ENCODE measurements at places on chromosomes 3 and 15. TPM values are rescaled to one million over a fixed set of nuclear protein-coding genes. Genes with fewer than 3 reads are reported as not detected.

DNA sequence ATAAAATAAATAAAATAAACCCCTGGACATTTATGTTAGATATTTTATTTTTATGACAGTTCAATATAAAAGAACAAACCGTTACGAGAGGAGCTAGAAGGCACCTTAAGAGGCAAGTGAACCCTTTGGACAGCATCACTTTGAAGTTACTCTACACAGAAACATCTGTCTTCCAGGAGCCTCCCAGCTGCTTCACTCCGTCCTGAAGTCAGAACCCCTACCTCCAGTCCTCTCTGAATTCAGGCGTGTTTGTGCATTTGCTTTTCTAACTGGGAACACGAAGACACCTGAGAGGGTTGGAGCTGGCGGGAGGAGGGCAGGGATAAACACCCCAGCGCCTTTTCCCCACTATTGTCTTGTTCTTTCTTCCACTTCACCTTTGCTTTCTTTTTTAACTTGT is 46.2 kb downstream of the CMTM7 start:
- peak overlapping the region; percentile 25 for H3K27ac ChIP-seq
- no peak overlapping the region for H3K4me3 ChIP-seq
- no peak for DNase-seq
- peaks cover 75% of the 10 kb centered on the region for H3K4me1 ChIP-seq
- peaks cover 9% of the 10 kb centered on the region for H3K36me3 ChIP-seq

Gene NBEAL2
- 114 TPM for total RNA-seq

Gene ANXA2
- 132 TPM for total RNA-seq

- H3K4me1 ChIP-seq, result no peaks in the 10 kb centered on the region
- H3K4me3 ChIP-seq, result no peak overlapping the region
- H3K27ac ChIP-seq, result no peak overlapping the region
Observed at GRCh38 chr15:26804063-26804804, 31.4 kb upstream of the GABRB3 start.

- no peak overlapping the region for H3K4me3 ChIP-seq
- H3K4me1 ChIP-seq, result peaks cover 5% of the 10 kb centered on the region
- DNase-seq, result no peak
- H3K27ac ChIP-seq, result no peak overlapping the region
- peaks cover 45% of the 10 kb centered on the region for H3K36me3 ChIP-seq
Observed at GRCh38 chr15:61951949-61952348, 108.3 kb downstream of the VPS13C start.

GRCh38 chr3:110753516-110753915 is 318.1 kb upstream of the NECTIN3 start:
- no peak overlapping the region for H3K4me3 ChIP-seq
- DNase-seq, result no peak
- H3K4me1 ChIP-seq, result no peaks in the 10 kb centered on the region
- no peak overlapping the region for H3K27ac ChIP-seq
- H3K36me3 ChIP-seq, result no peaks in the 10 kb centered on the region
- H3K27me3 ChIP-seq, result no peaks in the 10 kb centered on the region

Gene RASL12
- total RNA-seq, result not detected

Gene GOLGA8O
- not detected for total RNA-seq

GRCh38 chr3:128697341-128697740 is 28.6 kb upstream of the RAB7A start:
- no peaks in the 10 kb centered on the region for H3K4me1 ChIP-seq
- no peak overlapping the region for H3K27ac ChIP-seq
- peaks cover 2% of the 10 kb centered on the region for H3K27me3 ChIP-seq
- no peak overlapping the region for H3K4me3 ChIP-seq

DNA sequence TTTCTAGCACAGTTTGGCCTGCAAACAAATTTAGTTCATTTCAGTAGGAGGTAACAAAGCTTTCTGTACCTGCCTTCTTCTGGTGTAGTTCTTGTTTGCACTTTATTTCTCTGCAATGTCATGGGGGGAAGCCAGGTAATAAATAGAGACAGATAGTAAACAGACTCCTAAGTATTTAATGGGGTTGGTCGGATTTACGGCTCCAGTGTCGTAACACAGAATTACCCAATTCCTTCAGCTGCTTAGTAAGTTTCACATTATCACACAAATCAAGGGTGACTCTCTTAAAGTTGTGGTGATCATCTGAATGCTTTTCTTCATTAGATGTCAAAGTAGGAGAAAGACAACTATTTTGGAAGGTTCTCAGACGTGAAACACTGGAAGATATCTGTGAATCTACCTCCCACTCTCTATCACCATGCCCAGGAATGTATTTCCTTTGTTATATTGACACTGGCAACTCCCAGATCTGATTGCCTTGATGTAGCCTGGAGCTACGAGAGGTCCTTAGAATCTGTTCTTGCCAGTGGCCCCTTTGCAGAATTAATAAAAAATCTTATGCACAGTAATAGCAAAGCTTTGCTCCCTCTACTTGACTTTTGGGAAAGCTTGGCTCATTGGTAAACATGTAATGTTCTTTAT is 25.0 kb upstream of the TMC3 start:
- no peak for DNase-seq
- no peak overlapping the region for H3K4me3 ChIP-seq
- H3K4me1 ChIP-seq, result no peaks in the 10 kb centered on the region
- no peaks in the 10 kb centered on the region for H3K36me3 ChIP-seq

Gene ITIH1
- not detected for total RNA-seq

Gene SPTSSB
- not detected for total RNA-seq

GRCh38 chr15:99210334-99210733 is 39.0 kb downstream of the TTC23 start:
- H3K27ac ChIP-seq, result no peak overlapping the region
- peaks cover 3% of the 10 kb centered on the region for H3K27me3 ChIP-seq
- no peak for DNase-seq
- H3K4me3 ChIP-seq, result no peak overlapping the region
- H3K4me1 ChIP-seq, result no peaks in the 10 kb centered on the region

Gene ZNF502
- total RNA-seq, result 0.77 TPM

- DNase-seq, result no peak
- H3K27ac ChIP-seq, result no peak overlapping the region
- H3K36me3 ChIP-seq, result no peaks in the 10 kb centered on the region
- H3K4me1 ChIP-seq, result no peaks in the 10 kb centered on the region
Observed at GRCh38 chr15:29711531-29711930, 110.7 kb downstream of the TJP1 start.

- no peaks in the 10 kb centered on the region for H3K27me3 ChIP-seq
- H3K4me1 ChIP-seq, result no peaks in the 10 kb centered on the region
- no peaks in the 10 kb centered on the region for H3K36me3 ChIP-seq
- no peak overlapping the region for H3K27ac ChIP-seq
Observed at GRCh38 chr3:29484633-29485032, 203.8 kb downstream of the RBMS3 start.

DNA sequence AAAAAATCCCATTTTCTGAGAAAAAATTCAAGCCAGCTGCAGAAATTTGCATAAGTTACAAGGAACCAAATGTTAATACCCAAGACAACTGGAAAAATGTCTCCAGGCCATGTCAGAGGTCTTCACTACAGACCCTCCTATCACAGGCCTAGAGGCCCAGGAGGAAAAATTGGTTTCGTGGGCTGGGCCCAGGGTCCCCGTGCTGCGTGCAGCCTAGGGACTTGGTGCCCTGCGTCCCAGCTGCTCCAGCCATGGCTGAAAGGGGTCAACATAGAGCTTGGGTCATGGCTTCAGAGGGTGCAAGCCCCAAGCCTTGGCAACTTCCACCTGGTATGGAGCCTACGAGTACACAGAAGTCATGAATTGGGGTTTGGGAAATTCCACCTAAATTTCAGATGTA is 78.0 kb downstream of the MYH15 start:
- peaks cover 3% of the 10 kb centered on the region for H3K36me3 ChIP-seq
- peaks cover 2% of the 10 kb centered on the region for H3K27me3 ChIP-seq
- no peak for DNase-seq
- H3K4me1 ChIP-seq, result peaks cover 4% of the 10 kb centered on the region

Gene SLC15A2
- total RNA-seq, result 1.1 TPM

- peaks cover 3% of the 10 kb centered on the region for H3K36me3 ChIP-seq
- H3K27ac ChIP-seq, result no peak overlapping the region
- no peak overlapping the region for H3K4me3 ChIP-seq
- H3K4me1 ChIP-seq, result peaks cover 7% of the 10 kb centered on the region
- no peak for DNase-seq
Observed at GRCh38 chr3:32506466-32506865, 3.8 kb upstream of the CMTM6 start.

DNA sequence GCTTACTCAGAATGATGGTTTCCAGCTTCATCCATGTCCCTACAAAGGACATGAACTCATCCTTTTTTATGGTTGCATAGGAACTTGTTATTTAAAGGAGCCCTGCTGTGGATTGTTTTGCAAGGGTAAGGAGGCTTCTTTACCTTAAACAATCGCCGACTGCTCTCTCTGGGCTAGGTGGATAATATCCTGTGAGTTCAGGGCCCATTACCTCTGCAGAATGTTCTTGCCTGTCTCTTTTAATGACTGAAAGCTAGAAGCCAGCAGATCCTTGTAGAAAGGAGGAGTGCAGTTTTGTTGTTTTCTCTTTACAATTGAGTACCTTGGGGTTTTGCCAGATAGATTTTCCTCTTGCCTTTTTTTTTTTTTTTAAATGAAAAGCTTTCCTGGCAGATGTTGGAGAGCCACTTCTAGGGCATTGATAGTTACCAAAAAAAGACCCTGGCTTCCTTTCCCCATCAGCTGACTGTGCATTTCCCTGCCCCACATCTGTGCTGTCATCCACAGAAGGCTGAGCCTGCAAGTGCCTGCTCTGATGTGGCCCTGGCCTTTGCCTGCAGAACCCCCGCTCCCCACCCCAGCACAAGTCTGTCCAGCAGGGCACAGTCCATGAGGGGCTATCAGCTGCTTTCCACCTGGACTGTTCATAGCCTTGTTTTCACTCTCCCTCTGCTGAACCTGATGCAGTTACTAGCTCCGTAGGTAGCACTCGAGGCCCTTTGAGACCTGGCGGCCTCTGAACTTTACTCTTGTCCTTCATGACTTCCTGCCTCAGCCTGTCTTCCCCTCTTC is 113.1 kb downstream of the CHCHD6 start:
- no peaks in the 10 kb centered on the region for H3K27me3 ChIP-seq
- H3K4me3 ChIP-seq, result no peak overlapping the region
- no peaks in the 10 kb centered on the region for H3K4me1 ChIP-seq
- peaks cover 5% of the 10 kb centered on the region for H3K36me3 ChIP-seq

Gene ST3GAL6
- not detected for total RNA-seq

DNA sequence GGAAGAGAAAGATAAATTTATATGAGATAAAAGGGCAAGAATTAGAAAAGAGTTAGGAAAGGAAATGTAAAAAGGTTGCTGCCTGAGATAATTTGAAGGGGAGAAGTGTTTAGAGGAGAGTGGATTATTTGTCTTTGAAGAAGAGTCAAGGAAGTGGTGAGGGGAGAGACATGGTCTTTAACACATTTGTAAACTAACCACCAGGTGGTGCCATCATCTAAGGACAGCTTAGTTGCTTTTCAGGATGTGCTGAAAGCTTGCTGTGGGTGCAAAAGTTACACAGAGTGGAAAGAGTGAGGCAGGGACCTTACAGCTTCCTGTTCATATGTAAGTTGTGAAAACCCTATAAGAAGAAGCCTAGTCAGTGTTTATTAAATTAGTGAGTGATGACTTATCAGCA is 114.1 kb upstream of the DNAJC19 start:
- no peak overlapping the region for H3K27ac ChIP-seq
- no peaks in the 10 kb centered on the region for H3K4me1 ChIP-seq
- no peaks in the 10 kb centered on the region for H3K27me3 ChIP-seq

- no peak for DNase-seq
- no peak overlapping the region for H3K4me3 ChIP-seq
- no peaks in the 10 kb centered on the region for H3K4me1 ChIP-seq
- H3K27ac ChIP-seq, result no peak overlapping the region
Observed at GRCh38 chr3:176840641-176841286, 356.5 kb downstream of the TBL1XR1 start.

DNA sequence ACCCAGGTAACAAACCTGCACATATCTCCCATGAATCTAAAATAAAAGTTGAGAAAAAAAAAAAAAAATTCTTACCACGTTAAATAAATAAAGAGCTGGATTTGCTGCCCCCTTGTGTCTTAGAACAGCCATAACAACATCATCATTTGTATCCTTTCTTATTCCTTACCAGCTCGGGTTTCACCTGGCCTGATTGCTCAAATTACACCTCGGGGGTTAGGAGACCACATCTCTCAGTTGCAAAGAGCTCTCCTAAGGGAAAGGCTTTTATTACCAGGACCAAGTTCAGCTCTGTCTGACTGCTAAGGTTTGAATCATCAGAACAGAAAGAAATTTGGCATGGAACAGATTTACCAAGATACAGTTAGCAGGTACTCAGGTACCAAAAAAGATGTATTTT is 25.8 kb upstream of the RPL39L start:
- H3K4me1 ChIP-seq, result peaks cover 3% of the 10 kb centered on the region
- H3K4me3 ChIP-seq, result no peak overlapping the region
- H3K27ac ChIP-seq, result no peak overlapping the region

Gene PCCB
- total RNA-seq, result 54.5 TPM

GRCh38 chr3:44396200-44397171 is 57.9 kb downstream of the TCAIM start:
- no peak overlapping the region for H3K27ac ChIP-seq
- no peaks in the 10 kb centered on the region for H3K4me1 ChIP-seq
- H3K4me3 ChIP-seq, result no peak overlapping the region
- no peaks in the 10 kb centered on the region for H3K27me3 ChIP-seq
- DNase-seq, result no peak

GRCh38 chr3:52305926-52306325 is 10.2 kb upstream of the DNAH1 start:
- peaks cover 3% of the 10 kb centered on the region for H3K36me3 ChIP-seq
- H3K27me3 ChIP-seq, result no peaks in the 10 kb centered on the region
- no peak for DNase-seq
- H3K4me1 ChIP-seq, result peaks cover 13% of the 10 kb centered on the region
- no peak overlapping the region for H3K4me3 ChIP-seq
- no peak overlapping the region for H3K27ac ChIP-seq

- H3K36me3 ChIP-seq, result no peaks in the 10 kb centered on the region
- no peaks in the 10 kb centered on the region for H3K27me3 ChIP-seq
- no peak for DNase-seq
- H3K4me1 ChIP-seq, result no peaks in the 10 kb centered on the region
- no peak overlapping the region for H3K4me3 ChIP-seq
Observed at GRCh38 chr15:100105101-100105500, 236.7 kb downstream of the ADAMTS17 start.

Gene DOCK3
- total RNA-seq, result 2.7 TPM

DNA sequence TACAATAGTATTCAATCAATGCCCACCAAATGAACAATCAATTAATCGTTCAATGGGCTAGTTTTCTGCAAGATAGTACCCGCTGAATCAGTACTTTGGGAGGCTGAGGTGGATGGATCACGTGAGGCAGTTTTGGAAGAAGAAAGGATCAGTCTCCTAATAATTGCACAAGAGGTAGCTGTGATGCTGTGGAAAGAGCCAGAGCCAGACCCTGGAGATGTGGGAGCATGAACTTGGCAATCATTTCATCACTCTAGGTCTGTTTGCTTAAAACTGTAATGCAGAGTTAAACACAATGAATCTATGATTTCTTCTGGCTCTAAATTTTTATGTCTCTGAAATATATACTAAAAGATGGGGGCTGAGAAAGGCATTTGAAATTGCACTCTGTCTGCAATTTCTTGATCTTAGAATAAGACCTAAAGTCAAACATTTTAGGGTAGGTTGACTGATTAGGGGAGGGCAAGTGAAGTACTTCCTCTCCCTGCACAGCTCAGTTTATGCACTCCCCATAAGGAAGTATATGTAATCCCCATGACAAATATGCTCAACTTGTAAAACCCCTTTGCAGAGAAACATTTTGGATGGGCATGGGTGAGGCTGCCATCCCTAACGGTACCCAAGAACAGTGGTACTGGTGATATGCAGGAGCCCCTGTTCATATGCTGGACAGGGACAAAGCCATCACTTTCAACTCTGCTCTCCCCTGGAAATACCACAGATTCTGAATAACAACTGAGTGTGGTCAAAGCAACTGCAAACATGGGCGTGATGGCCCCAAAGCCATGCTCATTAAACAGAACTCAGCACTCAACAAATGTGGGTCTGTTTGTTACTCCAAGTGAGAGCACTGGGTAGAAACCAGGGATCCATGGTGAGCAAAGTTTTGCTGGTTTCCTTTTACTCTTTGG is 28.6 kb upstream of the SPATA12 start:
- H3K4me3 ChIP-seq, result no peak overlapping the region
- H3K36me3 ChIP-seq, result no peaks in the 10 kb centered on the region
- no peak for DNase-seq
- H3K27me3 ChIP-seq, result peaks cover 1% of the 10 kb centered on the region
